Effector memory CD4-positive, alpha-beta T cell (primary cell): ENCODE measurements at places on chromosomes 5 and 9.

DNA sequence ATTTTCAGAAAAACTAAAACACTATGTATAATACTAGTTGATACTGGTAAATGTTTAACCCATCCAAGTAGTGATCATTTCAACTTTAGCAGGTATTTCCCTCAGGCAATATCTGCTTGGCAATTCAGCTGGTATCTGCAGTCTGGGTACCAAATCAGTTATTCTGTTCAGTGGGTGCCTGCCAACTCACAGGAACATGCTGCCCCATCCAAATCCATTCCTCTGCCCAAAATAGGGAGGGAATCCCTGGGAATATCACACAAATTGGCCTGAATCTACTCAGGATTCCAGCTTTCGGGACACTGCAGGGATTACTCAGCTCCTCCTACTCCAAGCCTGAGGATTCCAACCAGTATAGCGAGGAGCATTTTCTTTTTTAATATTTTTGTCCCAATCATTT is 61.7 kb upstream of the PDE4D start:
- DNase-seq: no peak

DNA sequence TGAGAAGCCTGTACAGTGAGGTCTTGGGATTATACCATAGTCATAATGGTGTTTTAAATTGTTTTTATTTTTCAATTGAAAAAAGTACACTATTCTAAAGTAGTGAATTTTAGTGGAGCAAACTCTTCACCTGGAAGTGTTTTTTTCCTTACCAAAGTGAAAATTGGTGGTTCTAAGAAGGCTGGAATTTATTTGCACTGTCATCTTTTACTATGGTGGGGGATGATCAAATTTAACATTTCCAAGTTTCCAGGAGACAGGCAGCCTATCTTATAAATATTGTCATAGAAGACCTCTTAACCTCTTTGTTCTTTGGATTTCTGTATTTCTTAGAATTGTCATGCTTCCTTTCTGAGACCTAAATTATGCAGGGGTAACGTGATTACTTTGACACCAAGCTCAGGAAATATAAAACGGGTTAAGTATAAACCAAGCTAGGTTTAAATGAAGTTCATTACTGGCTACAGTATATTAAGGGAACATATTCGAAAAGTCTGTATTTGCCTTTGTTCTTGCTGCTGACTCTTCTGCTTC is 20.2 kb downstream of the NDFIP1 start:
- DNase-seq: no peak

DNA sequence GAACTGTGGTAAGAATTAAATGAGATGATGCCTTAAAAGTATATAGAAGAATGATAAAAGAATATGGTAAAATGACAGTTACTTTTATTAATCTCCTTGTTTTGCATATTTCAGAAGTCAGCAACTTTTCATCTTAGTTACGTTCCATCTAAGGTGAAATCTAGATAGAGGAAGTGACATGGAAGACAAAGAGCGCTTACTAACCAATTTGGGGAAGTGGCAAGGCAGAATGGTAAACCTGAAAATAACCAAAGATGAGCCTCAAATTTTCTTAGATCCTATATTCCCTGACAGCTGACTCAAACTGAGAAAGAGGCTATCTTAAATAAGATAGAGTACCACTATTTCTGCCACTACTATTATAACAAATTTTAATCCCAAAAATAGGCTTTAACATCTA is 52.5 kb downstream of the FGF10 start:
- DNase-seq: no peak

DNA sequence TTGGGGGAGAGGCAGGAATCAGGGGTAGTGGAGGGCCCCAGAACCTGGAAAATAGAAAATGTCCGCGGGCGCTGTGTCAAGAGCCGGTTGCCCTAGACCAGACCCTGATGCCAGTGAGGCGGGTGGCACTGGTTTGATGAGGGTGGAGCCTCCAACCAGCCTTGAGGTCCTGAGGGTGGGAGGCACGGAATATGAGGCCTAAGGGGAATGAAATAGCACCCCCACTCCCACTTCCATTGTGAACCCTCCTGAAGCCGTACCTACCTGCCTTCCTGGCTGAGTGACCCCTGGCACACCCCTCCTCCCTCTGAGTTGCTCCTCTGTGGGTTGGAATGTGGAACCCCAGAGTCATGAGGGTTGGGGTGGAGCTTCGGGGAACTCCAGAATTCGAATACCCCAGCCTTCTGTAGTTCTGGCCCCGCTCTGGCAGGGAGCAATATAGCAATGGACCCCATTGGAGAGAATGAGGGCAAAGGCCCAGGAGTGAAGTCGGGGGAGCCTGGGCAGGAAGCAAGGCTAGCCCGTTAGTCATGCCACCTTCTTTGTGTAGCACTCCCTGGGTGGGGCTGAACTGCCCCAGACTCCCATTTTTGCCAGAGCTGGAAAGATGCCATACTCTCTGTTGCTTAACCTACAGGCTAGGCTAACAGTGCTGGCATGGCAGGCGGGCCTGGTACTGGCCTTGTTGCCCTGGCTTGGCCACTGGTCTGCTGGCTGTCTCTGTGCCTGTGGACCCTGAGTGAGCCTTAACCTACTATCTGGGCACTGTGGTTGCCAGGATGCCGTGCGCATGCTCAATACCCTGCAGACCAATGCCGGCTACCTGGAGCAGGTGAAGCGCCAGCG is 1.0 kb downstream of the FPGS start:
- DNase-seq: no peak

DNA sequence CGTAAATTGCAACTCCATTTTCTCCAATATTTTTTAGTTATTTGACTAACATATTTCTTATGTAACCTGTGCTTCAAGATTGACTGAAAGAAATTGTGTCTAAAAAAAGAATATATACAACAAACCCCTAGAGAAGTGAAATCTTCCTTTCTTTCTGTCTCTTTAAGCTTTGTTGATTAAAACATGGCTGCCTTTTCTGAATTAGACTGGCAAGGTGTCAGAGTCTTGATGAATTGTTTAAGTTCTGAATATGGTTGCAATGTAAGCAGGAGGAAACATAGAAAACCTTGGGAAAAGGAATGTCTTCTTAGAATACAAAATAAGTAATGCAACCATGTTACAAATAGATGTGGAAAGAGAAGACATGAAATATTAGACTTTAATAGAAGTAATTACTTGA is 209.8 kb upstream of the CTNND2 start:
- DNase-seq: no peak

GRCh38 chr5:154923441-154924430 is 14.3 kb downstream of the GEMIN5 start:
- no peak for DNase-seq

GRCh38 chr9:72444435-72444834 is 77.0 kb upstream of the TMC1 start:
- no peak for DNase-seq

DNA sequence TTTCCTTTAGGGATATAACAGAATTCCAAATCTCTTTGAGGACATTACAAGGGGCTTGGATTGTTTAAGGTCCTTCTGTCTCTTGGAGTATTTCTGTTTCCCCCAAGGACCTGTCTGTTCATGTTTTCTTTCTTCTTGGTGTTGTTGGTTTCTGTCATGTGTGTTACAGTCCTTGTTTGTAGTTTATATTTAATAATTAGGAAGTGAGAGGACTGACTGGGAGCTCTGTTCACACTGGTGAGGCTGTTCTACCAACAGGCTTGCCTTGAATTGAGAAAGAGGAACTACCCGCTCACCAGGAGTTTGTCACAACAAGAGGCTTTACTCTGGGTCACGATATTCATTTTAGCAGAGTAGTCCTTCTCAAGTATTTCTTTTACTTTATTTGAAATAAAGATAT is 119.2 kb upstream of the SV2C start:
- DNase-seq: no peak
